Fibroblast of upper back skin (primary cell): ENCODE measurements at places on chromosomes 1 and 21.
A peak's percentile ranks its signal among the peaks of the same experiment; 100 is the strongest.

- DNase-seq, result no peak
Observed at GRCh38 chr1:66305927-66306326, 228.0 kb upstream of the SGIP1 start.

- no peak for DNase-seq
Observed at GRCh38 chr1:65360648-65361047, 51.3 kb downstream of the DNAJC6 start.

- no peak for DNase-seq
Observed at GRCh38 chr1:153659175-153659534, 652 bp downstream of the SNAPIN start.

DNA sequence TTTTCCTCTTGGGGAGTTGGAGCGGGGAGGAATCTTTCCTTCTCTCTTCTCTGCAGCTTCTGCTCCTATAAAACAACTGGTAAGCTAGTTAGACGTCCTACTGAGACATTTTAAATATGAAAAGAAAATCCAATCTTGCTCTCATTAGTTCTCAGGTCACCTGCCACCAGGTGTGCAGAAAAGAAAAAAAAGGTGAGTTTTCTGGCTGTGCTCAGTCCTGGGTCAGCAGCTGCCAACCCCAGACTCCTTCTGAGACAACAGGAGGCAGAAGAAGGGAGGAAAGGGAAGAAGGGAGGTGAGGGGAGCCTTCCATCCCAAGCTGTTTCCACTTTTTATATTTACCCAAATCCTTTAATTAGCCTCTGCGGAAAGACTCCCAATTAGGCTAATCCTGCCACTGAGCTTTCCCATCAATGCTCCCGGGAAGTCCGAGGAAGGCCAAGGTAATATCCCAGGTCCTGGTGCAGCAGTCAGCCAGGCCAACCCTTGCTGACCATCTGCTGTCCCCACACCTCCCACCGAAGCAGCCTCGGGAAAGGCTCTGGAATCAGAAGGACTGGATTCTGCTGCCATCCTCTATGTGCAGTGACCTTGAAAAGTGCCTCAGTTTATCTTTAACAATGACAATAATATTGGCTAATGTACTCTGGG lies 33.4 kb downstream of the GLIS1 start:
- DNase-seq, result no peak

DNA sequence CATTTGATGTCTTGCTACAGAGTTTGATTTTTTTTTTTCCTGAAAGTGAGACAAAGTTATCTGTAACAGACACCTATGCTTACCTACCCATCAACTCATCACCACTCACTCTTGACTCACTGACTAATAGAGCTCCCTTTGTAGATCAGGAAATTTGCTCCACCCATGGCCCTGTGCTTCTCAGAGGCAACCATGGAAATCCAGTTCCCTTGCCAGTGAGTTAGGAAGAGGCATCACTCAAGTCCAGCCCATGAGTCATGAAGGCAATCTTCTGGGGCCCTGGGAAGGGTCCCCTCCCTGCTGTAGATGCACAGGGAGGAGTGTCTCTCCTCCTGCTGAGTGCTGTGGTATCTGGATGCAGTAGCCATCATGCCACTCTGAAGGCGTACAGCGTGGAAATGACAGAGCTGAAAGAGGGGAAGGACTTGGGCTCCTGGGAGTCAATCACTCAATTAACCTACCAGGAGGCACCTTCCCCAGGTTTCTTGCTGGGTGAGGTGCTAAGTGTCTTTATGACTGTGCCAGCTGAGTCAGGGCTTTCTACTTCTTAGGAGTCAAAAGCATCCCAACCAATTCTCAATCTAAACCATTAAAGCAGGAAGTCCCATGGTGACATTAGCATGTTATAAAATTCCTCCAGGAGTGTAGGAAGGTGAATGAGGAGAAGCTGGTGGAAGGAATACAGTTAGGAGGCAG lies 56.1 kb downstream of the DNTTIP2 start:
- DNase-seq, result no peak

GRCh38 chr1:230382001-230382491 lies 44.1 kb downstream of the PGBD5 start:
- DNase-seq, result no peak

- DNase-seq, result no peak
Observed at GRCh38 chr1:211231873-211232272, 27.3 kb upstream of the RCOR3 start.

DNA sequence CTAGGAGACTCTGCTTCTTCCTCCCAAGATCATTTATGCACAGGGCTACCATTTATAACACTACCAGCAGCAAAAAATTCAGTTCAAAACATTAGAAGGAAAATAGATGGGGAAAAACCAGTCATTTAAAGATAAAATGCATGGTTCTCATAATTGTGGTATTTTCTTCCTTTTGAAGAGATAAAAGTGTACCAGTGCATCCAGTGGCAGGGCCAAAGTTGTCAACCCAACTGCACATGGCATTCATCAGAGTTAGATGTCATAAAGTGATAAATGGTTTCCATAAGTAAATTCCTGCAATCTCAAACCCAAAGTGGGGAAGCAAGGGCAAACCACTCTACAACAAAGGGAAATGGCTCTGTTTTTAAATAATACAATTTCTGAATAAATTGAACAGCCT lies 119.1 kb upstream of the DMRTA2 start:
- no peak for DNase-seq

GRCh38 chr1:178849918-178850317 lies 21.0 kb downstream of the ANGPTL1 start:
- DNase-seq, result no peak

GRCh38 chr1:226702318-226702956 lies 36.6 kb downstream of the ITPKB start:
- peak; percentile 33 for DNase-seq

GRCh38 chr1:63698001-63698838 lies 75.6 kb upstream of the ROR1 start:
- DNase-seq, result no peak

- DNase-seq, result peak; percentile 63
Observed at GRCh38 chr1:185917646-185918045, 183.5 kb downstream of the HMCN1 start.

GRCh38 chr1:31702836-31703404 lies 897 bp downstream of the COL16A1 start:
- DNase-seq, result no peak

DNA sequence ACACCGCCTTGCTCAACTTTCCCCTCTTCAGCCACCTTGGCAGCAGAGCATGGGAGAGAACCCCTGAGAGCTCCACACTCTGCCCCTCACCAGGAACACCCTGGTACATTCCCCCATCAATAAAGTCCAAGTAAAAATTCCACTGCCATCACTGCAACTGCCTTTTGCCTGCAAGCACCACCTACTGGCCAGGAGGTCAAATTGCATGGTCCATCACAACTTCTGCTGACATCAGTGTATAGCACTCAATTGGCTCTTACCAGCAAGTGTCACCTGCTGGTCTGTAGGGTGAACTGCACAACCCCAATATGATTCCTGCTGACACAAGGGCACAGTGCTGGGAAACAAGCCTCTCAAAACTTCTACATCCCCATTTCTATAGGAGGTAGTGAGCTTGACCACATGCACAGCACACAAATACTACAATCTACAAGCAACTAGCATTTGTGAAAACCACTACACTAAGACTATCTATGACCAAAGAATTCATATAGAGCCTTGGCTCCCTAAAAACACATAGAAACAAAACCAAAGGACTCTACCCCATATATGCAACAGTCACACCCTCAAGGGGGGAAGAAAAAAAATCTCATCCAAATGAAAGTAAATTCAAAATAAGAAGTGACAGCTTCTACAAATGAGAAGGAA lies 69.2 kb downstream of the FASLG start:
- no peak for DNase-seq

GRCh38 chr1:222711319-222712252 lies 705 bp downstream of the AIDA start:
- peak; percentile 55 for DNase-seq

DNA sequence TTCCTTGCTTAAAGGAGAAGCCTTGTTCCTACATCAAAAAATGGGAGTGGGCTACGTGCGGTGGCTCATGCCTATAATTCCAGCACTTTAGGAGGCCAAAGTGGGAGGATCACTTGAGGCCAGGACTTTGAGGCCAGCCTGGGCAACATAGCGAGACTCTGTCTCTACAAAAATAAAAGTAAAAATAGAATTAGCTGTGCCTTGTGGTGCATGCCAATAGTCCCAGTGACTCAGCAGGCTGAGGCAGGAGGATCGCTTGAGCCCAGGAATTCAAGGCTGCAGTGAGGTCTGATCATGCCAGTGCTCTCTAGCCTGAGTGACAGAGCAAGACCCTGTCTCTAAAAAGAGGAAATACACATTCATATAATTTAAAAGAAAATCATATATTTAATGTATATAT lies 127.1 kb downstream of the C1orf21 start:
- DNase-seq, result peak; percentile 51

DNA sequence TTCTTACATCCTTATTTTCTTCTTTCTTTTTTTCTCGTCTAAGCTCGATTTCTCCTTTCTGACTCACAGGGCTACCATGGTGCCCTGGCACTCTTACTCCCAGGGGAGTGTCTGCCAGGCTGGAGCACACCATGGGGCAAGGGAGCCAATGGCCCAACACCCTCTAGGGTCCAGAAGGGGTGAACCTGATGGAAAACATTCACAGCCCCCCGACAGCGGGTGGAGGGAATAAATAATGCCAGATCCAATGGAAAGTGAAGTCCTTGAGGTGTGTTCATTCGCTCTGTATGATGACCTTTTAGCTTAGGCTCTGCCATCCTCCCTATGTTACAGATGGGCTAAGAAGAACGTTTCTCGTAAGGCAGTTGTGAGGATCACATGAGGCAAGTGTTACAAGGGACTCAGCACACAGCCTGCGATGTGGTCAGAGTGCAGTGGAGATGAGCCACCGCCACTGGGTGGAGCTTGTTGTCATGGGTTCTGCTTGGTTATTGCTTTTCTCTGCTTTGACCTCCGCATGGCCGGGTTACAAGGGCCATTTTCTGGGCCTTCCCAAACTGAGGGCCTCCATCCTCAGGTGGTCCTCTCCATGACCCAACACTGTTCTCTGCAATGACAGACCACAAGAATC lies 3.5 kb upstream of the FCMR start:
- DNase-seq, result no peak

DNA sequence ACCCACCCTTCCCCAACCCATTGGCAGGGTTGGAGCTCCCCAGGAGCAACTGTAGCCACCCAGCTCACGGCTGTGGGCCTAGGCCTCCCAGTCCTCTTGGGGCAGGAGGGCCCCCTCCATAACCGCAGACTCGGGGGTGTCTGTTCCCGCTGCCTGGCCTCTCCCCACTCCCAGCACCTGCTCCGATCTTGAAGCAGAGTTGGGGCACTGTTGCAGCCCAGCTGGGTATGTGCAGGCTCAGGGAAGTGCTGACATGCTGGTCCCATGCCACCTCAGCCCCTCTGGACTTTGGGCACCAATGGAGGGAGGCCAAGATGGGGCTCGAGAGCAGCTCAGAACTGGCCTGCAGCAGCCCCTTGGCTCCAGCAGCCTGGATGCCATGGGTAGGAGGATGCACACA lies 54.8 kb upstream of the KRTAP11-1 start:
- no peak for DNase-seq

GRCh38 chr21:16533692-16534407 lies 804.1 kb downstream of the USP25 start:
- DNase-seq, result no peak

- no peak for DNase-seq
Observed at GRCh38 chr1:222117809-222118208, 375.9 kb upstream of the DUSP10 start.

GRCh38 chr1:172148213-172148612 lies 272.3 kb upstream of the C1orf105 start:
- DNase-seq, result peak; percentile 60

DNA sequence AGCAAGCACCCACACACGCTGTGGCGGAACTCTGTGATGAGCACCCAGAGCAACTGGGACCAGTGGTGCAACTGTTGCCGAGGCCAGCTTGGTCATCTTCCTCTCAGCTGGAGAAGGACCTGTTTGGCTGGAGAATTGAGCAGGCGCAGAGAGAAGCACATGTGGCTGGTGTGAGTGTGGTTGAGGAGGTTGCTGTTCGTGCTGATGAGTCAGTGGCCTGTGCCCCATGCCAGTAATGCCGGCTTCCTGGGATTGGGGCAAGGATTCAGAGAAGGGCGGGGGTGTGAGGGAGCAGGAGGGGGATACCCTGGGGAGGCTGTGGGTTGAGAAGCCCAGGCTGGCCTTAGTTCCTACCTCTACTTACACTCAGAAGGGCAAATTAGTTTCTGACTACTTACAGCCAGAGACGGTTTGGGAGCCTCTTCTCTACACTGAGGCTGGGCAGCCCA lies 57.5 kb upstream of the EPS8L3 start:
- DNase-seq, result peak; percentile 83

DNA sequence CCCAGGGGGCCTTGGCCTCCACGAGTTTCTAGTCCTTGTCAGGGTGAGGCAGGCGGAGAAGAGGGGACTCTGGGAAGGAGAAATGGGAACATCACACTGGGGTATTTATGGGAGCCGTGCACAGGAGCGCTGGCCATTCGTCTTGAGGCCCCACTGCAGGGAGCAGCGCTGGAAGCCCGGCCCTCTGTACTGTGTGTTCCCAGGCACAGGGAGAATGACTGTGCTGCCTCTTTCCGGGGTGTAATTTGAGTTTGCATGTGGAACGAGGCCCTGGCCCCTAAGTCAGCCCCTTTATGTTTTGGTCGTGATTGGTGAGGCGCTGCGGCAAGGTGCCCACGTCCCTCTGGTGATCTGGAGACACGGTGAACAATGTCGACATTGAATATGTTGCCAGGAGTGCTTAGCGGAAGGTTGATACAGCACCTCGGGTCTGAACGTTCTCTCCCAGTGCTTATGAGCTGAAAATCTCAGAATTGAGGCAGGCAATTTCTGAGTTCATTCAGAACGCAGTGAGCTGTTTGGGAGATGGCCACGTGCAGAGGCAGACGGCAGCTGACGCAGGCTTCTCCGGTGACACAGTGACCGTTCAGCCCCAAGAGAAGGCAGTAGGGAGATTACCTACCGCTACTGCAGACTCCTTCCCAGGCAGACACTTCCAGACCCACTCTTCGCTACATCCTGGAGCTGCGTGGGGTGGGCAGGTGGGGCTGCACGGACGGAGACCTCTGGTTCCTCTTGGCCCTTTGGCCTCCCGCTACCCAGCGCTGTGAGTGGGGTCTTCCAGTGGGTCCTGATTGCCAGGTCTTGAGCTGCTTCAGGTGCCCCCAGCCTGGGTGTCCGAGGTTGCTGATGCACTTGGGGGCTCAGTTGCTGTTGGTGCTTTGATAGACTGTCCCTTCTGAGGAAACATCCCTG lies 265.8 kb downstream of the CAMTA1 start:
- no peak for DNase-seq

DNA sequence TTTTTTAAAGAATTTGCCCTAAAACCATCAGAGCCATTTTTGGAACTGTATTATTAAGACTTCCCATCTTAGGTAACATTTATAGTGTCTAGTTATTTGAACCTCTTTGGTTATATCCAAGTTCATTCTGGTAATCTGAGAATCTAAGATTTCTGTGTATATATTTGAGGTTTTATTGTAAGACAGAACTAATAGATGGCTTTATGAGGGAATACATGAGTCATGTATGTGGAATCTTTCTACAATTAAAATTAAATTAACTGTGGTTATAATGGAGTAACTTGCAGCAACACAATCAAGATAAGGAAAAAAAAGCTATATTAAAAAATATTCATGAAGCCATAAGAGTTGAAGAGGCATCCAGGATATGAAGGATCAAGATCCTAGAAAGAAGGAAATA lies 92.1 kb downstream of the UBE2U start:
- DNase-seq, result peak; percentile 26

GRCh38 chr1:58060559-58061170 lies 485.9 kb downstream of the OMA1 start:
- no peak for DNase-seq
